ENCODE measurements at places on chromosomes 7 and 10.

DNA sequence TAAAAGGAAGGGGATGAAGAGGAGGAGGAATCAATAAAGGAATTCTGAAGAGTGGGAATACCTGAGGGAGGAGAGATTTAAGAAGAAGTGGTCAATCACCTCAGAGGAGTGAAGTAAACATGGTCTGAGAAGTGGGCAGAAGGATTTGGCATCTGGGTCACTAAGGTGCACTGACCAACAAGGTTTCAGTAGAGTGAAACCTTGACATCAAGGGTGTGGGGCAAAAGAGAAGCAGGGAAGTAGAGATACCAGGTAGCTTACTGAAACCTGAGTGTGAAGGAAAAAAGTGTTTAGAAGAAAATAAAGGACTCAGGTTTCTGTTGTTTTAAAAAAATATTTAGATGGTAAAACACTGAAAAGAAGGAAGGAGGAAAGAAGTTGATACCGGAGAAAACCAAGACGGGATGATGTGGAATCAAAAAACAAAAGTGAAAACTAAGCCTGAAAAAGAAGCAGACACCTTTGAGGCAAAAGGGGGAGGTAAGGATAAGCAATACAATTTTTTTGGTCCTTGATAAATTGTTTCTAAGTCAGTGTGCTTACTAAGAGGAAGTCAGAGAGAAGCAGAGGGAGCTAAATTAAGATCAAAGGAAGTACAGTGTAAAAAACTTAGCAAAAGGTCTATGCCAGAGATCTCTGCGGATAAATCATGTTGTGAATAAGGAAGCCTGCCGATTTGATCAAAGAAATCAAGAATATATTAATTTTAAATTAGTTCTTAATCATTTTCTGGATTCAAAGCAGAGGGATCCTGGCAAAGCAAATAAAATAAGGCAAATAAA, 137.2 kb upstream of the GPR22 start:
- DNase-seq: no peak

GRCh38 chr10:21174715-21175495, 277.8 kb upstream of the NEBL start:
- DNase-seq: peak; percentile 22

GRCh38 chr10:71804077-71804476, 30.8 kb upstream of the VSIR start:
- DNase-seq: no peak

DNA sequence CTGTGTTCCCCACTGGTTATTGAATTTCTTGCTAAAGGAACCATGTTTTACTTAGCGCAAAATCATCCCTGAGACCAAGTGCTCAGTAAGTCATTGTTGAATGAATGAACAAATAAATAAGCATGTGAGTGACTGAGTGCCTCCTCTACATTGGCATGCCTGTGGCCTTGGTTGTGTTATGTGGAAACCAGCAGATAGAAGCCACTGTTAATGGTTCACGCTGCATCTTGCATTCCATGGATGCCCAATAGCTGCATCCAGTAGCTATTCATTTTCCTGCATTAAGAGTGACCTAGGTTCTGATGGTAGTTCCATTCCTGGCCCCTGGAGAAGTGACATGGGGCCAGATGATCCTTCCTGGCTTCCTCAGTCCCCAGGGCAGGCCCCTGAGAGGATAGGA, 113.3 kb upstream of the BMPER start:
- no peak for DNase-seq

- DNase-seq: no peak
Observed at GRCh38 chr7:108572480-108572879, 2.8 kb downstream of the DNAJB9 start.

- DNase-seq: no peak
Observed at GRCh38 chr10:36038316-36038955, 396.3 kb upstream of the FZD8 start.

- DNase-seq: no peak
Observed at GRCh38 chr10:71694567-71694968, 25.0 kb downstream of the C10orf105 start.

DNA sequence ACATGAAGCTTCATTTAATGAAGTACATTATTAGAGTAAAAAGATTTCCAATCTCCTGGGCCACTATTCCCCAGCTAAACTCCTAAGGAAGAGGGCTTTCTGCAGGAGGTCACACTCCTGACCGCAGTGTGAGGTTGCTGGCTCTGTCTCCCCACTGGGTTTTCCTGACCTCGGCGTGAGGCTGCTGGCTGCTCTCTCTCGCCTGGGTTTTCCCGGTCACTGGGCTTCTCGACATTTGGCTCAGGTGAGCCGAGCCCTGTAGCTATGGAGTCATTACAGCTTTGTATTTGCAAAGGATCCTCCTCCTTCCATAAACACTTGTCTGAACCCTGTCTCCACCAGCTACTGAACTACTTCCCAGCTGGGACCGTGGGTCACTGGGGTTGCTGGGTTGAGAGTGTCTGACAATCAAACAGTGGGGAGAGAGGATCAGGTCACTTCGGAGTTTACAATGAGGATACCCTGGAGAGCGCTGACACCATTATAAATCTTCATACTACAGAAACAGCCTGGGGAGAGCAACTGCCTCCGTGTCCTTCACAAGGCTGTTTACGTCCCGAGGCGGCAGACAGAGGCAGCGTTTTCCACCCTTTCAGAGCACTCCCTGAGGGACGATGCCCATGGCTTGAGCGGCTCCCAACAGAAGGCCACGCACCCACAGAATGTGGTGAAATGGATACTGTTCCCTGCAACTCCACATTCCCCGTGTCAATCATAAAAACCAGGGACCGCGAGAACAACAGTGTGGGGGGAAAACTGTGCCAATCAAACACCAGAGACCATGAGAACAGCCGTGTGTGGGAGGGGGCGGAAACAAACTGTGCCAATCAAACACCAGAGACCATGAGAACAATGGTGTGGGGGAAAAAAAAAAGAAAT, 226.2 kb downstream of the ZMYND11 start:
- DNase-seq: no peak

DNA sequence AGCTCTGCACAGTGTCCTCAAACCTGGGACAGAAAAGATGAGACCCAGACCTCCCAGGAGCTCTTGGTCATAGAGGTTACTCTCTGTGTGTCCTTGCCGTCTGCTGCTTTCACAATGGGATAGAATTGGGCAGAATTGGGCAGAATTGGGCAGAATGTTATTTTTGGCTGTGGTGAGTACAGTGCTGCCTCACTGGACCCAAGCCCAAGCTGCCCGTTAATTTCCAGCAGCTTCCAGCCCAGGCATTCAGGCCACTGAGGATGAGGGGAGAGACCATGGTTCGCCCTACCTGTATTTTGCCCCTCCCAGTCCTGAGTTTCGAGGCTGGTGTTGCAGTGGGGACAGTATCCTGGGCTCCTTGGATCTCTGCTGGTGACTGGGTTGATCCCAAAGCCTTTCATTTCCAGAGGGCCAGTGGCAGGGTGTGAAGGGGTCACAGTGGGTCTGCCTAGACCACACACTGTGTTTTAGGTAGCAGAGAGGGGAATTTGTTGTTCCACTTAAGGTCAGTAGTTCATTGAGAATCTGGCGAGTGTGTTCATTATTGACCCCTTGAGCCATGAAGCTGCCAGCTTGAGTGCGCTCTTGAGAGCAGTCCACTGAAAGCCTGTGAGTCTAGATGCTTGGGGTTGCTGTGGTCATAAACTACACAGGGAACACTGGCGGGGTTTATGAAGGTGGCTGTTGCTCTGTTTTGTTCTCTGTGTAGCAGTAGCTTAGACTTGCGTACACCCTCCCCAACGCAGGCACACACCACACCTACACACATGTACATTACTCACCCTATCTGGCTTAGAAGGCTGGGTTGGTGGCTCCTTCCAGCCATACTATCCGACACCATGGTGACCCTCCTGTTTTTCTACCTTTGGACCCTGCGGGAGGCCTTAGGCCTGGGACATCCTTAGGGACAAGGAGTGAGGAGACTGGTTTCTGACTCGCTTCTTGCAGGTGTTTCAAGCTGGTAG, 23.5 kb downstream of the NACAD start:
- DNase-seq: no peak

DNA sequence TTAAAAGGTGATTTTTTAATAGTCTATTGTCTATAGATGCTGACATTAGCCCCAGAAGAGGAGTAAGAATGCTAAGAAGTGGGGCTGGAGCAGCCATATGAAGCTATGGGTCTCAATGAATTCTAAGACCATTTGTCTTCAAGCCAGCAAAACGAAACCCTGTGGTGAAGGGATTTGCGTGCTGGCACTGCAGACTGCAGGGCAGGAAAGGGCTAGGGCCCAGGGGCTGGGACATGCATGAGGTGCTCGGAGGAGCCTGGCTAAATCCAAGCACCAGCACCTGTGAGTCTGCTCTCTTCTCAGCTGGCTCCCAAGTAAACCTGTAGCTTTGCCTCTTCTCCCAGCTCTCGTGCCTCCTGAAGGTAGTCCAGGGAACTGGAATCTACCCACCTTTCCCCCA, 1.3 kb upstream of the NDST2 start:
- DNase-seq: no peak

GRCh38 chr7:149422914-149423301, 38.0 kb downstream of the ZNF777 start:
- DNase-seq: no peak

DNA sequence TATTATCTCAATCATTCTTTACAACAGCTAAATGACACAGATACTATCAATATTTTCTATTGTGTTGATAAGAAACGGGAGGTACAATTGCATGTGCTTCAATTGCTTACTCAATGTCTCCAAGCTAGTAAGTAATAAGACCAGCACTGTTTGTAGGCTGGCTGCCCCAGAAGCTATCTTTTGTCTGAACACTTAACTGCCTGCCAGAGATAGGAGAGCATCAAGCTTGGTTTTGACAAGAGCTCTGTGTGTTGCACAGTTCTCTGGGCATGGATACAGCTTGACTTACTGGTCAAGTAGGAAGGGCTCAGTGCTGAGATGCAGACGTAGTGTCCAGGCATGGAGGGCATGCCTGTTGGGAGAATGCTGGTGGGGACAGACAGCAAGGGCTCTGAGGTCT, 26.3 kb upstream of the CAPZA2 start:
- no peak for DNase-seq

GRCh38 chr7:54483523-54483922, 58.7 kb upstream of the VSTM2A start:
- DNase-seq: no peak

GRCh38 chr10:49231086-49231820, 43.1 kb upstream of the TMEM273 start:
- DNase-seq: no peak

- DNase-seq: no peak
Observed at GRCh38 chr7:124843336-124843735, 77.7 kb upstream of the GPR37 start.

GRCh38 chr10:15789793-15790525, 70.2 kb upstream of the ITGA8 start:
- no peak for DNase-seq

- no peak for DNase-seq
Observed at GRCh38 chr7:3371601-3372000, 70.5 kb downstream of the SDK1 start.

- DNase-seq: no peak
Observed at GRCh38 chr10:34791947-34792346, 23.1 kb downstream of the PARD3 start.

DNA sequence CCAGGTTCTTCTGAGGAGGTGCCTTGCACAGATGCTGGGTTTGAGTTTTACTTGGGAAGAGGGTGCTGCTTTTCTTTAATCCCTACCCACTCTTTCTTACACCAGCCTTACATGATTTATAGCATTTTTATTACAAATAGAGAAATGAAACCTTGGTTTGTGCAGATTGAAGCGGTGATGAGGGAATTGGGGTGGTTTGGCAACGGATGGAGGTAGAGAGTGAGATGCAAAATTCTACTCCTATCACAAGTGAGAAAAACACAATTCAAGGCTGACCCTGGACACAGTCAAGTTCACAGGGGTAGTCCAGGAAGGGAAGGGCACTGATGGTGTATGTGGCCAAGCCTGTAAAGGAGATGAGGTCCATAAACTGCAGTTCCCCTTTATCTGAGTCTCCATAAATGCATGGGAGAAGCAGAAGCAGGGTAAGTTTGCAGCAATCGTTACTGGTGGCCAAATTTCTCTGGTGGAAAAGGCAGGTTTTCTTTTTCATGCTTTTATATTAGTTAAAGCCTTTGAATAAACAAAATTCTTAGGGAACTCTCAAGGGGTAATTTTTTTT, 214.3 kb downstream of the JAZF1 start:
- DNase-seq: no peak

GRCh38 chr10:115129752-115130151, 36.6 kb downstream of the ATRNL1 start:
- peak; percentile 22 for DNase-seq
